ENCODE measurements at places on chromosomes 16 and 17.
A peak's percentile ranks its signal among the peaks of the same experiment; 100 is the strongest.

GRCh38 chr17:67931227-67931626, 65.0 kb downstream of the C17orf58 start:
- no peak for ATAC-seq

DNA sequence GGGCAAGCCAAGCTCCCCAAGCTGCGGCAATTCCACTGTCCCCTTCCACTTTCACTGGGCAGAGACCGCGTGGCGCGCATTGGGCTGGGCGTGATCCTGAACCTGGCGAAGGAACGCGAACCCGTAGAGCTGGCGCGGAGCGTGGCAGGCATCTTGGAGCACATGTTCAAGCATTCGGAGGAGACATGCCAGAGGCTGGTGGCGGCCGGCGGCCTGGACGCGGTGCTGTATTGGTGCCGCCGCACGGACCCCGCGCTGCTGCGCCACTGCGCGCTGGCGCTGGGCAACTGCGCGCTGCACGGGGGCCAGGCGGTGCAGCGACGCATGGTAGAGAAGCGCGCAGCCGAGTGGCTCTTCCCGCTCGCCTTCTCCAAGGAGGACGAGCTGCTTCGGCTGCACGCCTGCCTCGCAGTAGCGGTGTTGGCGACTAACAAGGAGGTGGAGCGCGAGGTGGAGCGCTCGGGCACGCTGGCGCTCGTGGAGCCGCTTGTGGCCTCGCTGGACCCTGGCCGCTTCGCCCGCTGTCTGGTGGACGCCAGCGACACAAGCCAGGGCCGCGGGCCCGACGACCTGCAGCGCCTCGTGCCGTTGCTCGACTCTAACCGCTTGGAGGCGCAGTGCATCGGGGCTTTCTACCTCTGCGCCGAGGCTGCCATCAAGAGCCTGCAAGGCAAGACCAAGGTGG, 9.8 kb downstream of the SARM1 start:
- ATAC-seq = no peak

GRCh38 chr16:1917665-1918350, 407 bp downstream of the HS3ST6 start:
- no peak for ATAC-seq

GRCh38 chr16:31184888-31185287, 4.9 kb downstream of the FUS start:
- ATAC-seq = no peak

DNA sequence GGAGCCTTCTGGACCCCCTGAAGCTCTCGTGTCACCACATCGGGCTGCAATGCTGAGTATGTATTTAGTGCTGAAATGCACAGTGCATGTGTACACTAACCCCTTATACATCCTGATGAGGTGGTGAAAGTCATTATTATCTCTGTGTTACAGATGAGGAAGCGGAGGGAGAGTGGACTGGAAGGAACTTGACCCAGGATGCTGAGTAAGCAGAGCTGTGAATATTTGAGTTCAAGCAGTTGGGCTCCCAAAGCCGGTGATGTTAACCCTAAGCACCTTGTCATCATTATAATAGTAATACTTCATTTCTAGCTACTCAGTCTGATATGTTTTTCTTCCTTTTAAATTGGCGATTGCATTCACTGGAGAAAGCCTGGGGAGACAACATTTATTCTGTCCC, 25.9 kb upstream of the NKD1 start:
- no peak for ATAC-seq

- ATAC-seq = peak; percentile 70
Measured at GRCh38 chr16:78742501-78743283, 643.2 kb downstream of the WWOX start.

DNA sequence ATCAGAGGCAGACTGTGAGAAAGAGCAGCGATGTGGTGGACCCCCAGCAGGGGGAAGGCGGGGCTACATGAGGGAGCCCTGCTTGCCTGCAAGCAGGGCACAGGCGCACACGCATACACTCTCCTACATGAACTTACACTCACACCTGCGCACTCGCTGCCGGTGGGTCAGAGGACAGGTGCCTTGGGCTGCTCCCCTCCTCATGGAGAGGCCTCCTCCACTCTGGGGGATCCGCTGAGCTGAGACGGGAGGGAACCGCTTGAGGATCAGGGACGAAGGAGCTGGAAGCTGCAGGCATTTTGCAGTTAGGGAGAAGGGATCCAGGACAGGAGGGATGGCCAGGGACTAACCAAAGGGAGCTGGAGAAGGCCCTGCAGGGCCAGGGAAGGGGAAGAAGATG, 14.2 kb downstream of the OSBPL7 start:
- ATAC-seq = no peak

DNA sequence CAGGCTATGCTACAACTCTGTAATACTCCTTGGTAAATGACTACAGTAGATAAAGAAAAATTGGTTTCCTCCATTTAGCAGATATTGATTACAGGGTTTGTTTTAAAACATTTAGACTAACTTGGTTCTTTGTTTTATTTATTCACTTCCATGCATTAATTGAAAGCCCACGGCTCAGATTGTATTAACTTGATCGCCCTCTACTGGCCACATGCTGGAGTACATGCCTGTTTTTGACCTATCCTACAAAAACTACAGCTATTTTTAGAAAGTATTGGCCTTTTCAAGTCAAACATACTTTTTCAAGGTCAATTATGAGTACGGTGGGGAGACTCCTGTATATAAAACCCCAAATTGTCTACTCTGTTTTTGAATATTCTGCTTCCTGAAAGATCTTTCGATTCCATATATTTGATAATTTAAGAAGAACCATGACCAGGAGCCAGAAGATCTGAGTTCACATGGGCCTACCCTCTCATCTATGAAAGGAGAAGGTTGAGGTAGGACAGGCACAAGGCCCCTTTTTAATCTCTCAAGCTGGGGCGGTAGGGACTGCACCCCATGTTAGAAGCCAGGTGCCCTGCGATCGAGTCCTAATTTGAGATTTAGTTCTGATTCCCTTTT, 51.8 kb downstream of the CA10 start:
- ATAC-seq = no peak

GRCh38 chr17:33868899-33869298, 386.2 kb upstream of the CCL2 start:
- ATAC-seq = no peak

- ATAC-seq = no peak
Measured at GRCh38 chr17:65857718-65858117, 296.3 kb upstream of the AXIN2 start.

DNA sequence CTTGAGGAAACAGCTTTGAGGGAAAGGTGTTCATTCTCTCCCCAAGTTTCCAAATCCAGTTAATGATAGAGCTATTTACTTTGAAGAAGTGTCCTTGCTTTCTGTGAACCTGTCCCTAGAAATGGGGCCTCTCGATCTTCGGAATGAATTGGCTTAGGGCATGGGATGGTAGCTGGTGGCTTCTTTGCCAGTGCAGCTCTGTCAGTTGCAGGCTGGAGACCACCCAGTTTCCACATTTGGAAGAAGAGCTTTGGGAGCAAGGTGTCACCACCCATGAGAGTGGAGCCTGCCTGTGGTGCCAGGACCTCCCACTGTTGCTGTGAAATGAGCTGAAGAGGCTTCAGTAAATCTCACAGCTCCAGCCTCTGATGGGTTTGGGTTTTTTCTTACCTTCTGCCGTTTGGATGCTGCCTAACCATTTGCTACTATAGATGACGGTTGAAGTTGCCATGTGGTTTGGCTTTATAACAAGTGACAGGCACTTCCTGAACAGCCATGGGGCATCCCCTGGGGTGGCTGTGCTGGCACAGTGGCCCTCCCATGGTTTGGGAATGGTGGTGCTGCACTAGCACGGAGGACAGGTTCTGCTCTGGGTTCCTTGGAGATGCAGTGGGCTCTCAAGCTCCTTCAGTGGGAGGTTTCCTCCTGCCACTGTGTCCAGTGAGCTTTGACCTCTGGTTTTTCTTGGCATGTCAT, 19.5 kb upstream of the SLC5A10 start:
- no peak for ATAC-seq

DNA sequence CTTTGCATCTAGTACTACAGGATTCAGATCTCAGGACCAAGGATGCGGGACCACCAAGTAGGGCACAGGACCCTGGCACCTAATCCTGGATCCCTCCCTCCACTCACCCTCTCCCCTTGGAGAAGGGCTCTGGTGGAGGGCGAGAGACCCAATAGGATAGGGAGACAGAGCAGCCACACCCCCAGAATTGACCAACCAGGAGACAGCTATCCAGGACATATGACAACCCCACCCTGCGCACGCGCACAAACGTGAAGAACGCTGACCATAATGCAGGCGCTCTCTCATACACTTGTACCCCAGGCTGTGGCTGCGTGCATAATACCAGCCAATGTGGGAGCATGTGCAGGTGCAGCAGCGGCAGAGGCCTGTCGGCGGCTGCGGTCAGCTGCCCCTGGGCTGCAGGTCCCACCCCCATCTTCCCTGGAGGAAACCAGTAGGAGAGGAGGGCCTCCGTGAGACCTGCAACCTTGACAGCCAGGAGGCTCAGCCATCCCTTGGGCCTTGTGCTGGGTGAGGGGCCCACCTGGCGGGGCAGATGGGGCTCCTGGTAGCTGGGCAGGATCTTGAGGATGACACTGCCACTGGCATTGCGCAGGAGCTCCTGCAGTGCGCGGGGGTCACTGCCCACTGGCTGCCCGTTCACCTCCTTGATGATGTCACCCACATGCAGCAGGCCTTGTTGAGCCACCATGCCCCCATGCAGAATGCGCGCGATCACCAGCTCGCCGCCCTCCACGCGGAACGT, 25.4 kb downstream of the MPP2 start:
- no peak for ATAC-seq

DNA sequence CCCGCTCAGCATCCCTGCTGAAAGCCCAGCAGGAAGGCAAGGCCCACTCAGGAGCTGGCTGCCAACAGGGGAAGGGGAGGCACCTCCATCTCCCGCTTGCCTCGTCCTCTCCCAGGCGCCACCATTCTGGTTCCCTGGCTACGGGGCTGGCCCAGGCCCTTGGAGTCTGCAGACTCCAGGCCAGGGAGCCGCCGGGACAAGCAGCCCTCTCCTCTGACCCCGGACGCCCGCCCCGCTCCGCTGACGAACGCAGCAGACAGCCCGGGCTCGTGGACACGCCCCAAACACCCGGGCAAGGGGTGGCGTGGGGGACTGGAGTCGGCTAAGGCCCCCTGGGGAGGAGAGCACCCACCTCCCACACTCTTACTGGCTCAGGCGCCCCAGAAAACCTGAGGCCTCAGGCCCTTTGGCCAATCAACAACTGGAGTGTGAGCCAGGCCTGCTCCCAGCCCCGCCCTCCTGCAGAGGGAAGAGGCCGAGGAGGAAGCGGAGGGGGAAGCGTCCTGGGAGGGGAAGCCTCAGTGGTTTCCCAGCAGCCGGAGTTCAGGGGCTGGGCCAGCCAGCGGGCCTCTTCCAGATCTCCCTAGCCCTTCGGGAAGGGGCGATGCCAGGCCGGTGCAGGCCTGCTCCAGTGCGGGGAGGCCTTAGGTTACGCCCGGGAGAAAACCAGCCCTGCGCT, 4.2 kb downstream of the MNT start:
- ATAC-seq = peak; percentile 46

- peak; percentile 11 for ATAC-seq
Measured at GRCh38 chr17:2061441-2061958, 6.6 kb downstream of the HIC1 start.

- no peak for ATAC-seq
Measured at GRCh38 chr16:50269769-50270509, 3.6 kb downstream of the ADCY7 start.

GRCh38 chr16:49055824-49056545, 225.7 kb downstream of the CBLN1 start:
- ATAC-seq = no peak

GRCh38 chr17:57900991-57901743, 51.3 kb upstream of the MRPS23 start:
- no peak for ATAC-seq

DNA sequence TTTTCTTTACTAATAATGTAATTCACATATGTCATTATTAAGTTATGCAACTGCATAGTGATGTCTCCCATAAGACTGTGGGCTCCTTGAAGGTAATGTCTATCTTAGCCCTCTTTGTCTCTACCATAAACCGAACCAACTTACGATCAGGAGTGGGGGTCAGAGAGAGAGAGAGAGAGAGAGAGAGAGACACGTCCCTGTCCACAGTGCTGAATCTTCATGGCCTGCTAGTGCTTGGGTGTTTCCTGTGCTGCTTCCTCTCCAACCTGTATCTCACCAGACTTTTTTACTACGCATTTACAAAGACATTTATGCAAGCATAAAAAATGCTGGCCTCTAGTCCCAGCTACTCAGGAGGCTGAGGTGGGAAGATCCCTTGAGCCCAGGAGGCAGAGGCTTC, 52.2 kb upstream of the HAPSTR1 start:
- no peak for ATAC-seq

GRCh38 chr17:20066253-20066652, 57.1 kb downstream of the SPECC1 start:
- peak; percentile 67 for ATAC-seq

DNA sequence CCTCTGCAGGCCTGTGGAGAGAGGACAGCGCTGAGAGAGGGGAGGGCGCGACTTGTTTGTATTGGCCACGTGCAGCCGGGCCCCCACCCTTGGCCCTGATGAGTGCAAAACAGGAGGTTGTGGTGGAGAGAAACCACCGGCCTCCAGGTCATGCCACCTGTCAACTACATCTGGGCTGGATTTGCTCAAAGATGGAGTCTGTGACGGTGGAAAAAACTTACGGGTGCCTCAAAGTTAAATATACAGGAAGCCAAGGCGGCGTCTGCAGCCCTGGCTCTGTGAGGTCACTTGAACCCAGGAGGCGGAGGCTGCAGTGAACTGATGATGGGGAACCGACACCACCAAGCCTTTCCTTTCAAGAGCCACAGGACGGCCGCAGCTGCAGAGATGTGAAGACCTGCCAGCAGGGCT, 15.7 kb downstream of the C16orf74 start:
- no peak for ATAC-seq

DNA sequence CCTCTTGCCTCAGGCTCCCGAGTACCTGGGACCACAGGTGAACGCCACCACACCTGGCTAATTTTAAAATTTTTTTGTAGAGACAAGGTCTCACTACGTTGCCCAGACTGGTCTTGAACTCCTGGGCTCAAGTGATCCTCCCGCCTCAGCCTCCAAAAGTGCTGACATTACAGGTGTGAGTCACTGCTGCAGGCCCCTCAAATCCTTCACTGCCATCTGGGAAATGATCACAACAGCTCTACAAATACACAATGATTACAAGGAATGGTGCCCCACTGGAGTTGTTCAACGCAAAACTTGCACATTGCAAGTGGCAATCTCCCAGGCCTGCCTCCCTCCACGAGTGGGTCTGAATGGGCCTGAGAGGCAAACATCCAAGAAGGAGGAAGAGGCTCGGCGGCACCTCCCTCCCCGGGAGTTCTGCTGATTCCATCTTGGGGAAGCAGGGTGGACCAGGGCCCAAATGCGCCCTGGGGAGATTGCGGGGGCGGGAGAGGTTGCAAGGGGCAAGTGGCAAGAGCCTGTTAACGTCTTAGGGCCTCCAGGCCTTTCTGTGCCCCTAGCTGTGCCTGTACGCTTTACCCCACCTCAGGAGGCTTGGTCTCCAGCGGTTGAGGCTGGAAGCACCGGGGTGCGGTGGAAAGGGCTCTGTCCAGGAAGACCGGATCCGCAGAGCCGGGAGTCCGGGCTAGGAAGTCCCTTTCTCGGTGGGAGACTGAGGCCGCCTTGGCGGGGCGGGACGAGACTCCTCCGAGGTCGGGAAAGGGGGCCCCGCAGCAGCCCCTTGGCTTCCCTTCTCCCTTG, 656 bp upstream of the IGFBP4 start:
- ATAC-seq = peak; percentile 23

- no peak for ATAC-seq
Measured at GRCh38 chr17:17508019-17508535, 11.9 kb upstream of the RASD1 start.

- no peak for ATAC-seq
Measured at GRCh38 chr16:25210758-25211157, 6.0 kb upstream of the AQP8 start.
